ENCODE measurements at places on chromosomes 2 and 18. TPM values are rescaled to one million over a fixed set of nuclear protein-coding genes. Genes with fewer than 3 reads are reported as not detected.

Gene VSNL1
- total RNA-seq = 6.1 TPM

Gene ANKRD29
- not detected for total RNA-seq

Gene SPC25
- 7.1 TPM for total RNA-seq

Gene GKN1
- not detected for total RNA-seq

Gene TRIB2
- 131 TPM for total RNA-seq

Gene CCDC141
- total RNA-seq = 0.51 TPM

Gene DSG1
- not detected for total RNA-seq

Gene ZSWIM2
- total RNA-seq = not detected

Measured in glutamatergic neuron (in vitro differentiated cells).